NCI-H226 (cell line): ENCODE measurements at places on chromosomes 6 and 20.

GRCh38 chr6:69263297-69263696 is 533.5 kb downstream of the LMBRD1 start:
- no peak for DNase-seq

DNA sequence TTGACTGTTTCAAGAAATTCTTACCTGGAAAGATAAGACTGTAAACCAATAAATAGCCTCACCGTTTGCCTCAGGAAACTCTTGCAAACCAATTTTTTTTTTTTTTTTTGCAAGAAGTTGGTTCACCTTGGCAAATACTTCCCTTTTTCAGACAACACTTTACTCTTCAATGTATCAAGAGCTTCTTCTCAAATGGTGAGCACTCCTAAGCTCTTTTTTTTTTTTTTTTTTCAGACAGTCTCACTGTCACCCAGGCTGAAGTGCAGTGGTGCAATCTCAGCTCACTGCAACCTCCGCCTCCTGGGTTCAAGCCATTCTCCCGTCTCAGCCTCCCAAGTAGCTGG is 22.7 kb upstream of the SNTA1 start:
- DNase-seq = no peak

DNA sequence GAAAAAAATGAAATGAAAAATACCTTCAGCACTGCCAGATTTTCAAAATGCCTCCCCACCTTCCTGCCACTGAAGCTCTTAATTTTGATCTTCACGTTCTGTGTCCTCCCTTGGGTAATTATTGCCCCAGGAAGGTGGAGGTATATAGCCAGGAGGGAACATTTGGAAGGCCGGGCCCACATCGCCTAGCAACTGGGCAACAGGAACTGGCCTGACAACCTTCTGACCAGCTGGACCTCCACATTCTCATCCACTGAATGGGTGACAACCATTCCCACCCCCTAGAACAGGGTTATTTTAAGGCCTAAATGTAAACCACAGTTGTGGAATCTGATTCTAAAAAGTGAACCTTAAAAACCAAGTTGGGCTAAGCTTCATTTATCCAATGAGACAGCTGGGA is 3.2 kb downstream of the RRBP1 start:
- no peak for DNase-seq

GRCh38 chr6:106913111-106913510 is 61.4 kb downstream of the CD24 start:
- no peak for DNase-seq

DNA sequence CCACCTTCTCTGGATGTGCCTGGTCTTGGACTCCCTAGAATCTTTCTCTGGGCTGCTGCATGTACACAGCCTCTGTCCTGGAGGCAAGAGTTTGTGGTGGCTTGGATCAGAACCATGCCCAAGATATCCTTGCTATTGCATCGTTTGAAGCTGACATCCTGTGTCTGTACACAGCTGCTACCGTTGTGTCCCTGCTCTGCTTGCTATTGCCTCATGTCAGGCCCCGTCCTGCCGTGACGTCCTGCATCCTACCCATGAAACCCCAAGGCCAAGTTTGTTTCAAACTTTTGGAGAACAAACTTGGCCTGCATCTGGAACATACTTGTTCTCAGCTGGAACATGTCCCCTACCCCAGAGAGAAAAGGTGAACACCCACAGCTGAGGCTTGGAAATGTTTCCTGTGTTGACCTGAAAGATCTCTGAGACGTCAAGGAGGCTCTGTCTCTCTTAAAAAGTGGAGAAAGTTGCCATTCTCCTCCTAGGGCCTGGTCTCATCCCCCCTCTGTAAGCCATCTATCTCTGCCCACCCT is 78.1 kb downstream of the HFE start:
- DNase-seq = no peak

- DNase-seq = no peak
Observed at GRCh38 chr20:5797843-5798462, 47.8 kb downstream of the SHLD1 start.

- no peak for DNase-seq
Observed at GRCh38 chr20:59708326-59708725, 104.0 kb downstream of the PHACTR3 start.

DNA sequence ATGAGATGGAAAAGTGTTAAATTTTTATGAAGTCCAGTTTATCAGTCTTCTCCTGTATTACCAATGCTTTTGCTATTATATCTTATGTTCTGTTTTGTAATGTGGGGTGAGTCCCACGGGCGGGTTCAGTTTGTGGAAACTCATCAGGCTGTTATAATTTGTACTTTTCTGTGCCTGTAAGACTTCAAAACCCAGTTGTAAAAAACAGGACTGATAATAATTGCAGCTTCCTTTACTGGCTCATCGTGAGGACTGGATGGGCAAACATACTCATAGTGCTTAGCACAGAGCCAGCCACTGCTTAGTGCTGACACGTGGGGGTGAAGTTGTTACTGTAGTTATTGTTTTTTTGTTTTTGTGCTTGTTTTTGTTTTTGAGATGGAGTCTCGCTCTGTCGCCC is 45.6 kb downstream of the TGM2 start:
- peak; percentile 43 for DNase-seq

DNA sequence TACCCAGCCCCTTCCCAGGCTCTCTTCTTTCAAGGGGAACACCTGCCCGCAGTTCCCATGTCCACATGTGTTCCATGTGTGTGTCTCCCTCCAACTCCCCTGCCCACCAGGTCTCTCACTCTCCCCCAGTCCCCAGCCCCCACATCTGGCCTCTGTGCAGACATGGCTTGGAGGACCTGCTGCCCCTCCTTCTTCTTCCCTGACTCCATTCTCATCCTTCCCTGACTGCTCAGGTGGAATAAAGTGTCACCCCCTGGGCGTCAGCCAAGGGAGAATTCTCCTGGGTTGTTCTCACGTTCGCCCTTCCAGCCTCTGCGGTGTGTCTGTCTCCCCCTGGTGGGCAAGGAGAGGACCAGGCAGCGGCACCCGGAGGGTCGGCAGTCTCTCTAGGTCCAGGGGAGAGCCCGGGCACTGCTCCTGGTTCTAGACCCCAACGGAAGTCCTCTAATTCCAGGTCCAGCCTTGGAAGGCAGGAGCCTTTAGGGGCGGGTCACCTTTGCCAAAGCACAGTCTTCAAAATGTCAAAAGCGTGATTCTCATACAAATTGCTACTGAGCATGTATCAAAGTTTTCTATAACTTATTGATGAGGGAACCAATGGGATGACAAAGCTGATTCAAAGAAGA is 50.5 kb downstream of the EBF4 start:
- no peak for DNase-seq

GRCh38 chr6:135791441-135791840 is 60.1 kb upstream of the PDE7B start:
- no peak for DNase-seq

DNA sequence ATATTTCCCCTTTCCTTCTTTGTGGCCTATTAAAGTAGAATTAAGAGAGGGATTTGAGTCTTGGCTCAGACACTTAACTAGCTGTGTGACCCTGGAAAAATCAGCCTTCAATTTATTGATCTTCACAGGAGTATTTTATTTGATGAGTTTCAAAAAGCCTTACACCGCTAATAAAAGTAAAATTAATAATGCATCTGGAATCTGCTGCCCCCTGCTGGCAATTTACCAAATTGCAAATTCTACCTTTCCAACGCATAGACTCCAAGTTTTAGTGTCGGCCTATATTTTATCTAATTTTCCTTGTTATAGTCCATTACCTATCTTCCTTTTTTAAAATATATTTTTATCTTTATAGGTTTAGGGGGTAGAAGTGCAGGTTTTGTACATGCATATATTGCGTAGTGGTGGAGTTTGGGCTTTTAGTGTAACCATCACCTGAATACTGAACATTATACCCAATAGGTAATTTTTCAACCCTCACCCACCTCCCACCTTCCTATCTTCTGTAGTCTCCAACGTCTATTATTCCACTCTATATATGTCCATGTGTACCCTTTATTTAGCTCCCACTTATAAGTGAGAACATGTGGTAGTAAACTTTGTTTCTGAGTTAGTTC is 46.3 kb downstream of the GOPC start:
- DNase-seq = no peak

- DNase-seq = peak; percentile 59
Observed at GRCh38 chr20:30376767-30377658, 880.5 kb upstream of the DEFB115 start.

GRCh38 chr20:2708073-2708415 is 15.5 kb downstream of the EBF4 start:
- no peak for DNase-seq

GRCh38 chr6:145836772-145837171 is 22.2 kb upstream of the FBXO30 start:
- no peak for DNase-seq

GRCh38 chr6:170553534-170554012 is 466 bp upstream of the PSMB1 start:
- no peak for DNase-seq
